ENCODE measurements at places on chromosomes 3 and 15. TPM values are rescaled to one million over a fixed set of nuclear protein-coding genes. Genes with fewer than 3 reads are reported as not detected.

Gene DLL4
- 28.3 TPM for total RNA-seq

Gene APBA2
- 15.9 TPM for total RNA-seq

Gene PEX11A
- 11.7 TPM for total RNA-seq

Gene ZPLD1
- total RNA-seq = 0.12 TPM

Gene NUTM1
- total RNA-seq = not detected

All from metanephros (tissue), 2 donors.